ENCODE measurements at places on chromosomes 3 and 15.

DNA sequence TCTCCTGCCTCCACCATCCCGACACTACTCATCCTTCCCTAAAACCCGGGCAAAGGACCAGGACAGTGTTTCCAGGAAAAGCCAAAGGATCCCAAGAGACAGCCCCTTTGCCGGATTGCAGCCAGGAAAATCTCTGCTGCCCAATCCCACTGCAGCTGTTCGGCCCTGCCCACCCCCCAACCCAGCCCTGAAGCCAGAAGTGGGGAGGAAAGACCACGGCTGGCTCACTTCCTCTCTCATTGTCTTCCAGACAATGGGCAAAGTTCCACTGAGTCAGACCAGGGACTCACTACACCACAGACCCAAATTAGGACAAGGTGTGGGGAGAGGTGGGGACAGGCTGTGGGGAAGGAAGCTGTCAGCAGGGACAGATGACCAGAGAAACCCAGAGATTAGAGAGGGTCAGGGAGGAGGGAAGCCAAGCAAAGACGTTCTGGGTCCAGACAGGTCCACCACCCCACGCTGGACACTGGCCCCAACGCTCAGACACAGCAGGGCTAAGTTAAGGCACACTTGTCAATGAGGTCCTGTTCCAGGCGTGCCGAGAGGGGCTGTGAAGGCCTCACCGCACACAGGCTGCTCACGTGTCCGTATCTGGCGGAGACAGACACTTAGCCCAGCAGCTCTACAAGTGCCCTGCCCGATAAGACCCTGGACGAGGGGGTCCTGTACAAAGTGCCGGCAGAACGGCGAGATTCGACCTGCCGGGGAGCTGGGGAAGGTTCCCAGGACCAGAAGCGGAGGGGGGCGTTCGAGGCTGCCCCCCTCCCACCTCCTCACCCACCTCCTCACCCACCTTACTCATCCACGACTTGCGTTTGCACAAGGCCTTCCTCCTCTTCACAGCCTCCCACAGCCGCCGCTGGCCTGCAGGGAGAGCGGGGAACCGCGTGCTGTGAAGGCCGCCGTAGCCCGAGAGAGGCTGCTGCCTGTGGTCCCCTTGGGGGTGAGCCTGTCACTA, 21.9 kb downstream of the TNK2 start:
- DNase-seq = no peak

GRCh38 chr15:59420986-59421618, 16.9 kb upstream of the FAM81A start:
- DNase-seq = no peak

DNA sequence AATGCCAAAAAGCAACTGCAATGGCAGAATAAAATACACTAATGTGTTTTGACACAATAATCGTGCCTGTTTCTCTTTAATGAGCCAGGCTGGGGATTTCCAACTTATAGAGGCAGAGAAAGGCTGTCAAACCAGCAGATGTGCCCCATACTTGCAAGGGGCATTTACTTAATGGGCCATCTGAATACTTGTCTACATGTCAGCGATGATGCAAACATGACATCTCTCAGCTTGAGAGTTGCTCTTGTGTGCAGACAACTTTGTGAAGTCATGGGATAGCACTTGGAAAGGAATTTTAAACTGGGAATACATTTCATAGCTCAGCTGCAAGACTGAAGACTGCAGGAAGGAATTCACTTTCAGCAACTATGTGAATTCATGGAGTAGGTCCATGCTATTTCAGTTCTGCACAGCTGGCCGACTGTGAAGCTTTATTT, 127.4 kb upstream of the ADAMTS9 start:
- no peak for DNase-seq

DNA sequence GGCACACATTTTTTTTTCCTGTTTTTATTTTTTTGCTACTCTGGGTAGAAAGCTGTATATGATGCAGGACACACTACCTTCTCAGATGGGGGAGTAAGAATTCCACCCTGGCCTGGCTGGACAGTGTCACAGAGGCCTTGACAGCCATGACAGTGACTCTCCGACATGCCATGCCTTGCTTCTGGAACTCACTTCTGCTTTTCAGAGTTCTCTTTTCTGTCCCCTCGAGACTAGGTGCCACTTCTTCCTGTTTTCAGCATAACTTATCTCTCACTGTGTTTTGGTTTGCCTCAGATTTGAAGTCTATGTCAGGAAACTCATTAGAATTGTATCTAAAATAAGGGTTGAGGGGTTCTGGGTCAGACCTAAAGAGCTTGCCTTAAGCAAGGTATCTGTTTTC, 69.1 kb upstream of the SEC13 start:
- peak; percentile 54 for DNase-seq

DNA sequence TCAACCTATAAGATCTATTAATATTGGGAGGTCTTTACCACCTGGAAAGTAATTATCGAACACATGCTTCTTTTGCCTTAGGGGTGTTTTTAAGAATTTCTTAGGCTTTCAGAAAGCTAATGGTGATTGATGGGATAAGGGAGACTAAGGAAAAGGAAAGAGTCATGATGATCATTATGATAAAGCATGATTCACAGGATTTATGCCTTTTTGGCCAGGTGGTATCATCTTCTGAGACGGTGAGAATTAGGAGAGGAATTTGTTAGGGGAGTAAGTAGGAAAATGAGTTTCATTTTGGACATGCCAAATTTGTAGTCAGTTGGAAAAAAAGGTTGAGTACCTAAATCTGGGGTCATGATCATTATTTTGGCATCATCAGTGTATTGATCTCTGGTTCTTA, 8.9 kb downstream of the ARMC8 start:
- no peak for DNase-seq

DNA sequence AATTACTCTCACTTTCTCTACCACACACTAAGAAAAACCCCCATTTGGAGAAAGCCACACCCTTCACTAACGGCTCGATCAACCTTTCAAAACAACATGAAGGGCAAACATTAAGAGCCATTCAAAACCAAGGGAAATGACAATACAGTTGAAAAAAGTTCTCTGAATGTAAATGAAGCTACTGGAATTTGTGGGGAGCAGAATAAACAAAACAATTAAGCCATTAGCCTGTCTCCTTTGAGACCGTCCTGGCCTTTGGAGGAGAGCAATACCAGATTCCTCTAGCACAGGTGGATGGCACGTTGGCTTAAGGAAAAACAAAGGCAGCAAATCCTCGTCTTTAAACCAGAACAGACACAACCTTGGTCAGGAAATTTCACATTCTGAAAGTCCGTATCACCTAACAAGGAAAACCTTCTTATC, 18.7 kb downstream of the MYO1E start:
- DNase-seq = no peak

DNA sequence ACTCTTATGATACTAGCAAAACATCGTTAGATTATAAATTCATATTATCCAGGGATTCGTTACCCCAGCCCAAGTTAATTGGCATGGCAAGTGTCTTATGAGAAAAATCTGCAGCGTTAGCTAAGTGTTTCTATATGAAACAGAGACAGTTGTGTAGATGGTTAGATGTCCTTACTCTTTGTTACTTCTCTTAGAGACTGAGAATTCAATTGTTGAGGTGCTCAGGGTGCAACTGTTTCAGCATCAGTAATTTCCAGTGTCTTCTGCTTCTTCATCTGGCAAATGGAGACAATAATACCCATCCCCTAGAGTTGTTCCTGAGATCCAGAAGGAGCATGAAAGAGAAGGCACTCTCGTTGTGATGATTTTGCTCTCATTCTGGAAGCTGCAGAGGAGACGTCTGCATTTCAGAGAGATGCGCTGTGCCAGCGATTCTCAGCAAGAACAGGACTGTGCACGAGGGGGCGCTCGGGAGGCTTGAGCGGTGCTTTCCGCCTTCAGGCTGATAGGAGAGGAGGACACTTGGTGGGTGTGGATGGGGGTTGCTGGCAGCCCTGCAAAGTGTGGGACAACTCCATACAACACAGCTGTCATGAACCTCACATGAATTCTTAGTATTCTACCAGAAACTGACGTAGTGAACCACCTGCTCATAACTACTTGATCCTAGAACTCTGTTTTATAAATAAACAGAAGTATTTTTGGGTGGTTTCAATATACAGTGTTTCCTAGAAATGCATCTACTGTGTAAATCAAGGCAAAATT, 39.7 kb upstream of the SPSB4 start:
- no peak for DNase-seq

DNA sequence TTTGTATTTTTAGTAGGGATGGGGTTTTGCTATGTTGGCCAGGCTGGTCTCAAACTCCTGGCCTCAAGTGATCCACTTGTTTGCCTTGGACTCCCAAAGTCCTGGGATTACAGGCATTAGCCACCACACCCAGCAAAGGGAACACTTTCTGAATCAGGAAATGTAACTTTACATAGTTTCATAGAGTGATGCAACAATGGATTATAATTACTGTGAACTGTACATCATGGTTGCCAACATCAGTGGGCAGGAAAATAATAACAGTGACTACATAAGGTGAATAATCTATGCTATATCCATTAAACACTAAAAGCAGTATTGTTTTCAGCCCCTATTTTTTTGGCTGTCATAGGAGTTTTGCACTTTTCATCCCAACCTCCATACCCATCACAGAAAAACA, 5.0 kb upstream of the KPNA1 start:
- no peak for DNase-seq

- DNase-seq = no peak
Observed at GRCh38 chr3:8472549-8472948, 29.1 kb upstream of the LMCD1 start.

GRCh38 chr3:8578282-8578681, 66.3 kb downstream of the SSUH2 start:
- no peak for DNase-seq
